ENCODE measurements at places on chromosomes 1 and 21. TPM values are rescaled to one million over a fixed set of nuclear protein-coding genes. Genes with fewer than 3 reads are reported as not detected.

DNA sequence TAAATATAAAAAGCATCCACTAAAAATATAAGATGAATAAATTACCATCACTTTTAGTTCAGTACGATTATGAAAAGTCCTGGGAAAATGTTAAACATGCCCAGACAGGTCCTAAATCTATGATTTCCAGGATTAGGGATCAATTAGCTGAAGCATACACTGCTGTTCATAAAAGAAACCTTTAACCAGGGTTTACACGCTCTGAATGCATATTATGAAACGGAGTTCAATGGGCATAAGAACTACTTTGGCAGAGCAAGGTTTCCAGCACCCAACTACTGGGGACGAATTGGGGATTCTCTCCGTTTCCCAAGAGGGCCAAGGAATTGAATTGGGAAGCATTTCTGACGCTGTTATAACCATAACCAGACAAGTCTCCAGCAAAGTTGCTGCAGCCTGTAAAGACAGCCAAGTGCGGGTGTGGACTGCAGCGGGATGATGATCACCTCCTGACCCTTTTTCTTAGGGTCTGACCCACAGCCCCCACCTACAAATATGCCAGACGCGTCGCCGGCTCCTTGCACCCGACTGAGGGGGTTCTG is 1.6 kb downstream of the SLC30A1 start:
- DNase-seq: no peak

- no peak for DNase-seq
Measured at GRCh38 chr1:103461161-103462105, 64.1 kb upstream of the RNPC3 start.

- DNase-seq: no peak
Measured at GRCh38 chr1:58735586-58735985, 35.7 kb upstream of the MYSM1 start.

GRCh38 chr21:33948951-33949444 is 33.4 kb upstream of the ATP5PO start:
- no peak for DNase-seq

DNA sequence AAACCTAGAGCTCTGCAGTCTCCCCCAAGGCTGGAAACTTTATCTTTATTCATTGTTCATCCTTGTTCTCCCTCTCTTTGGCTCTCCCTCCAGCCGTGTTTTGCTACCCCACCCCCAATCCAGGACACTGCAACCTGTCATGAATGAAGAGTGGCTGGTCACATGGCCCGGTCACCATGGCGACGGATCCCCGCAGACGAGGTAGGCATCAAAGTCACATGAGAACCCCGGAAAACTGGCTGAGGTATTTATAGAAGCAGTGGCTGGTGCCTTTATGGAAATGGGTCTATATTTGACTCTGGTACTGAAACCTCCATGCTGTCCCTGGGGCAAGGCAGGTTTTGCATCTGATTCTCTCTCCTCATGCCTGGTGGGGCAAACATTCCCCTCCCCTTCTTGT is 13.4 kb upstream of the SLC6A17 start:
- no peak for DNase-seq

The S100A9 gene
- total RNA-seq: 199 TPM

DNA sequence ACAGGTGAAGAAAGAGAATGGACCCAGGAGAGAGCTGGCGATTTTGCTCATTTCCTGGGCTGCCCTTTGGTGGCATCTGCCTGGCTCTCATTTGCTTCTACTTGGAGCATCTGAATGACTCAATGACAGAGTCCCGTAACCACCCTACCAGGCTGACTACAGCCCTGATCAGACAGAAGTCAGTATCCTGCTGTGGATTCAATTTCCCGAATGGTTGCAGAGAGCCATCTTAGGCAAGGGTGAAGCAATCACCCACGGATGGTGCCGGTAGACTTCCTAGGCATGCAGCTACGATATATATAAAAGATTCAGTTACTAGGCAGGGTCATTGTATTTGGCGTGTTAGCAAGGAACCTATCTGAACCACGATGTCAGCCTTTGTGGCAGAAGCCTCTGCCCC is 10.2 kb downstream of the AJAP1 start:
- DNase-seq: no peak

DNA sequence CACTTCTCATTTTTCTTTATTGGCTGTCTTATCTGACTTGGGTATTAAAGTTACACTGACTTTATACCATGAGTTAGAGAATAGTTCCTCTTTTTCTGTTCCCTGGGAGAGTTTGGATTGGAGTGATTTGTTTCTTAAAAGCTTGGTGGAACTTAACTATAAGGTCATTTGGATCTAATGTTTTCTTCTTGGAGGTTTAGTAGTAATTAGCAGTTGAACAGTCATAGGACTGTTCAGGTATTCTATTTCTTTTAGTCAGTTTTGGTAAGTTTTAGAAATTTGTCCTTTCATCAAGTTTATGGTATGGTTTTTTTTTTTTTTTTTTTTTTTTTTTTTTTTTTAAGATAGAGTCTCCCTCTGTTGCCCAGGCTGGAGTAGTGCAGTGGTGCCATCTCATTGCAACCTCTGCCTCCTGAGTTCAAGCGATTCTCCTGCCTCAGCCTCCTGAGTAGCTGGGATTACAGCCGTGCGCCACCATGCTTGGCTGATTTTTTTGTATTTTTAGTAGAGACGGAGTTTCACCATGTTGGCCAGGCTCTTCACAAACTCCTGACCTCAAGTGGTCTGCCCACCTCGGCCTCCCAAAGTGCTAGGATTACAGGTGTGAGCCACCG is 6.3 kb downstream of the TTC3 start:
- DNase-seq: no peak

- no peak for DNase-seq
Measured at GRCh38 chr1:245000872-245001188, 136.5 kb upstream of the HNRNPU start.

DNA sequence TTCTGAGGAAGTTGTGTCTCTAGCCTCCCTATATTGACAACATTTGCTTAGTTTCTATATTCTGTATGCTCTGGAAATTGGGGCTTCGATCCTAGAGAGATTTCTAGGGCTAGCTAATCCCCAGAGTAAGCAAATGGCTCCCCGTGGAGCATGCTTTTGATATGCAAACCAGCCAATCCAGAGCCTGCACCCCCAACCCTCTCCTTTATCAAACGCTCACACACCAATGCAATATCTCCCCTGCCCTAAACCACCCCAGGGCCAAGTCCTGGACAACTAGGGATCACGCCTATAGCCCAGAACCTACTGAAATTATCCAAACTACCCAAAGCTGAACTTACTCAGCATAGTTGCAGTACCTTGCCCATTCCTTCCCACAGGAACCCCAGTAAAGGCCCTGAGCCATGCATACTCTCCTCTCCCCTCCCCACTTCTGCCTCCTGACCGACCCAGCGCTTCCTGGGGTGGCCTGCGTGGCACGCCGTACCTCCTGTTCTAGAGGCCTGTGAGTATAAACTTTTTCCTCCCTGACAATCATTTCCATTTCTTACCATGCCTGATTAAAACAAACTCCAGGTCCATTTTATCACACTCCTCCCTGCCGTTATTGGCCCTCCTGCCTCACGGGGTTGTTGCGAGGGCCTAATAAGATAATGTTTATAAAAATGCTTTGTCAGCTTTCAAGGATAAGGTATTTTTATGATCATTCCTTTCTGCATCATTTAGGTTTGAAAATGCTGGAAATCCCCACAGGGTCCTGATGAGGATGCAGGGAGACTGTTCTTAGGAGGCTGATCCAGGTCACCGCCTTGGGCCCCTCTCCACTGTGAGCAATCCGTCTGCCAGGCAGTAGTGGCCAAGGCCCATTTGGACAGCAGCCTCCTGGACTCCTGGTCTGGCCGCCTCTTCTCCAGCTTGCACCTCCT is 102.7 kb downstream of the TENT5C start:
- no peak for DNase-seq

The CXADR gene
- total RNA-seq: 28.8 TPM

The OR10K2 gene
- not detected for total RNA-seq

DNA sequence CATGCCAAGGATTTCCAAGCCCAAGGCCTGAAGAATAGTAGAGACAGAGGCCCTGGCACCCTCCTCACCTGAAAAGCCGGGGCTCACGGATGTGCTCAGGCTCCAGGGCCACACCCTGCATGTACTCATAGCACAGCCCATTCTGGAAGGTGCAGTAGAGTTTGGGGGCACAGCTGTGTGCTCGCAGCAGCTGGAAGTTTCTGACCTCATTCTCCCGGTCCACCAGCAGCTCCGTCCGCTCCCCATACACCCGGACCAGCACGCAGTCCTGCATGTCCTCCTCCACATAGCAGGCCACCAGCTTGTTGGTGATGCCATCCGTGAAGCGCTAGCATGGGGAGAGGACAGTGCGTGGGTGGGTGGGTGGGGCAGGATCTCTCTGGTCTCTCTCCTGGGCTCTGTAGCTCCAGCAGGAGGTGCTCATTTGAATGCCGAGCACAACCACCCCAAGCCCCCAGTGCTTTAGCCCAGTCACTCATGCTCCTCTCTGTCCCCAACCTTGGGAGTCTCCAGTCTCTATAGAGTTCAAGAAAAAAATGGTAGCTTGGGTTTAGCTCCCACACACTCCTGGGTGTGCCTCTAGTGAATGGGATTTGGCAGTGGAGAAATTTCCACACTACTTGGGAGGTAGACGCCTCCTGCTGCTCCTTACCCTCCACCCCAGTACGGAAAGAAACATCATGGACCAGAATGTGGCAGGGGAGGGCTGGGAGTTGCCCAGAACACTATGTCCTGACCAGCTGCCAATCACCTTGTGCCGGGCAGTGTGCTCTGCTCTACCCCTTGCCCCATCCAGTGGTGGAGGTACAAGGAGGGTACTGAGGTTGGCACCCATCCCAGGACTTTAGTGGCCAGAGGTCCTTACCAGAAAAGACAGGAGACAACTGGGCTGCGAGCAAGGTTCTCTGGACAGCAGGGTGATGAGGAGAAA is 1.9 kb downstream of the ETNK2 start:
- no peak for DNase-seq

DNA sequence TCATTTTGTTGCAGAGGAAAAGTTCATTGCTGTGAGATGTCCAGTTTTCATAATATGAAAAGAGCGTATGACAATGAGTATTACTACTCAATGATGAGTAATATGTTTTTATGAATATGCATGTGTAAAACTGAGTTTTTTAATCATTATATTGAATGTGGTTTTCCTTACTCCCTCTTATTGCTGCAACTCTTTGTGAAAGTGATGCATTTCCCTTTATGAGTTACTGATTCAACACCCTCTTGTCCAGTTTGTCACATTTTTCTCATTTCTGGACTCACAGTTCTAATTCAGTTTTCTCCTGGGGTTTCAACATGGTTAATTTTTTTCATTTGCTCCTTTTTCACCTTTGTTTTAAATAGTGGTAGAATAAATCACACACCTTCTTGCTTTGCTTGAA is 35.2 kb upstream of the KCNJ15 start:
- no peak for DNase-seq

- DNase-seq: no peak
Measured at GRCh38 chr1:81129366-81129765, 671.4 kb upstream of the ADGRL2 start.

DNA sequence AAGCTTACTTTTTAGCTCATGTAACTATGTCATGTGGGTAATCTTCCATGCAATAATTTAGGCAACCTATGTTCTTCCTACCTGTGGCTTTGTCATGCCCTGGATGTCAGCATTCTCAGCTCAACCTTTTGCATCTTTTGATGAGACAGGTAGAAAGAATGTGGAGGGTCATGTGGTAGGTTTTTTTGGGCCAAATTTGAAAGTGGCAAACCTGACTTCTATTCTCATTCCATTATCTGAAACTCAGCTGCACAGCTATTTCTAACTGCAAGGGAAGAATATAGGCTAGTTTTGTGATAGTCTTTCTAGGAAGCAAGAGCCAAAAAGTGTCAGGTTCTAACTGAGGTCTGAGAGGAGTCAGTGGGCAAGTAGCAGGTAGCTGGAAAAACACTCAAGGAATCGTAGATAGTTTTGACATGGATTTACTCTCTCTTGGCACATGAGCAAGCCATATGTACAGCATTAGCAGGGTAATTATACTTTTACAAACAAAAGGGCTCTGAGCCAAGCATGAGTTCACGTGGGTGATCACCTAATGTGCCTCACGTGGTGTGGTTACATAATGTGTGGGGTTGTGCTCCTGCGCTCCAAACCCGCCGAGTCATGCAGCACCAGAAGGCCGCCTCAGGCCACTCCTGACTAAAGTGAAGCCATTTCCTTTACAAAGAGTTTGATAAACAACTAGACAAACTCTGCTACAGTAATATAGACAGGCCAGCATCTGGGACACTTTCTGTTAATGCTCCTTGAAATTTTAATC is 1013.8 kb downstream of the PLA2G4A start:
- no peak for DNase-seq

The REN gene
- total RNA-seq: not detected

- DNase-seq: no peak
Measured at GRCh38 chr1:66326867-66327266, 207.1 kb upstream of the SGIP1 start.

- no peak for DNase-seq
Measured at GRCh38 chr1:183776731-183777130, 28.2 kb upstream of the RGL1 start.

The TMEM240 gene
- 2.8 TPM for total RNA-seq

The BCAS2 gene
- 30.9 TPM for total RNA-seq

The CD164L2 gene
- total RNA-seq: not detected

DNA sequence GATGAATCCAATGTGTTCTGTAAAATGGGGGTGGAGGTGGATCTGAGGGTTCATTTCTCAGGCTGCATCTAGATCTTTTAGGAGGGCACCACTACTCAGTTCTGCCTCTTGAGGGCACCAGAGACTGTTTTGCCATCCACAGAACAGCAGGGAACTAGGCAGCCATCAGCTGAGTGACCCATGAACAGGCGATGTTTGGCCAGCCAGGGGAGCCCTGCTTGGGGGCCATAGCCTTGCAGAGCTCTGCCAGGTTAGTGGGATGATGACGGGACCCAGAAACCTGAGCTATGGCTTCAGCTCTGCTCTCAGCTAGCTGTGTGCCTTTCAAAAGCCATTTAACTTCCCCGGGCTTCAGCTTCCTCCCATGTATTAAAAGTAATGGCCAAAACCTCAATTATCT is 13.4 kb upstream of the NOS1AP start:
- DNase-seq: no peak

The SLC30A2 gene
- 0.22 TPM for total RNA-seq

GRCh38 chr1:27166351-27166802 is 11.5 kb upstream of the SLC9A1 start:
- no peak for DNase-seq

GRCh38 chr1:109433322-109433721 is 7.1 kb upstream of the PSMA5 start:
- no peak for DNase-seq

DNA sequence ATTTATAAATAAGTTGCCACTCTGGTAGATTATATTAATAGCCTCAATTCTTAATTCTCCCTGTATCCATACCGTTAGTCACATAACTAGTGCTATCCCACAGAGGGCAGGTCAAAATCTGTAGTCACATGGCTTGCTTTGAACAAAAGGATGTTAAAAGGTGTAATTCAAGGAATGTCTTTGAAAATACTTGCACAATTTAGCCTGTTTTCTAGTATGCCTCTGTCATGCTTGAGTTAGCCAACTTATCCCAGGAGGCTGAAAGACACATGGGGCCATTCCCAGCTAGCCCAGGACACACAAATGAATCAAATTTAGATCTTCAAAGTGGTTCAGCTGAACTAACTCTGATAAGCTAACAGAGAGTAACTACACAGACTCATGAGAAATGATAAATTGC is 758.5 kb upstream of the NEGR1 start:
- DNase-seq: no peak
